ENCODE measurements at places on chromosomes 12 and 14.

- H3K4me1 ChIP-seq, result peaks cover 12% of the 10 kb centered on the region
- H3K27ac ChIP-seq, result no peak overlapping the region
- DNase-seq, result no peak
- H3K27me3 ChIP-seq, result peaks cover 78% of the 10 kb centered on the region
- H3K4me3 ChIP-seq, result peak overlapping the region; percentile 55
Measured at GRCh38 chr12:125186471-125187147, 121.4 kb downstream of the AACS start.

GRCh38 chr14:90597961-90598360 lies 201.1 kb downstream of the CALM1 start:
- no peak for DNase-seq
- peaks cover 8% of the 10 kb centered on the region for H3K27me3 ChIP-seq
- no peaks in the 10 kb centered on the region for H3K36me3 ChIP-seq
- no peaks in the 10 kb centered on the region for H3K4me1 ChIP-seq

DNA sequence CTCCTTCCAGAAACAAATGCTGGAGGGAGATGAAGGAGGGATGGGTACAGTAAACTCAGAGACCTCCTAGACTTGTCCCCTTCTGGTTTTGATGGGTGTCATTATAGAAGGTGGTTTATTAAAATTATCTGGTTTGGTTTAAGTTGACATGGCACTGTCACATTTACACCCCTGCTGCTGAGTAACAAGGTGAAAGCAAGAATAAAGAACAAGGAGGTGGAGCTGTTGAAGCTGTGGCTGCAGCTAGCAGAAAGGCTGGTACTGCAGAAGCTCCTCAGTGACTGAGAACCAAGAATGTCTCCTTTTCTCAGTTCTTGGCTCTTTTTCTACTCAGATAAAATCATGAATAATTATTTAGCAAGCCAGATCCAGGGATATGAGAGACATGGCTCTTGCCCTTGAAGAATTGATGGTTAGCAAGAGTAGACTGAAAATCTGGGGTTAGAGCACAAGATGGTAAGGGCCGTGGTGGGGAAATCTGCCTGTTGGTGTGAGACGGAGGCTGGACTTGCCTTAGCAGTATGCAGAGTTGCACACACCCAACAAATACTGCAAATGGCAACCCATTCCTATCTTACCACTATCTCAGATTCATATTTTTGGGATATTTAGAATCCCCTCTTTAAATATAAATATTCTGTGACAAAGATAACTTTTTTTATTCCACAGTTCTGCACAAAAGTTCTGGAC lies at the start of gene GZMH:
TSS of gene GZMH (minus strand) at position 31 of the 690 bp plus-strand sequence. CDS start 72 bp downstream, outside the sequence.
- peak within 1 kb of the TSS; percentile 79 for H3K4me3 ChIP-seq
- no peaks in the 10 kb centered on the region for H3K27me3 ChIP-seq
- H3K4me1 ChIP-seq, result peaks cover 88% of the 10 kb centered on the region
- no peaks in the 10 kb centered on the region for H3K36me3 ChIP-seq
- peak within 1 kb of the TSS; percentile 87 for H3K27ac ChIP-seq
- no peak for DNase-seq

GRCh38 chr14:34930591-34931091 lies 52.2 kb upstream of the SRP54 start:
- peak; percentile 17 for DNase-seq
- peaks cover 53% of the 10 kb centered on the region for H3K4me1 ChIP-seq
- no peaks in the 10 kb centered on the region for H3K36me3 ChIP-seq
- no peaks in the 10 kb centered on the region for H3K27me3 ChIP-seq
- peak overlapping the region; percentile 65 for H3K4me3 ChIP-seq

GRCh38 chr12:68924546-68924945 lies 8.4 kb downstream of the CPM start:
- no peak overlapping the region for H3K4me3 ChIP-seq
- no peaks in the 10 kb centered on the region for H3K27me3 ChIP-seq
- H3K27ac ChIP-seq, result no peak overlapping the region

DNA sequence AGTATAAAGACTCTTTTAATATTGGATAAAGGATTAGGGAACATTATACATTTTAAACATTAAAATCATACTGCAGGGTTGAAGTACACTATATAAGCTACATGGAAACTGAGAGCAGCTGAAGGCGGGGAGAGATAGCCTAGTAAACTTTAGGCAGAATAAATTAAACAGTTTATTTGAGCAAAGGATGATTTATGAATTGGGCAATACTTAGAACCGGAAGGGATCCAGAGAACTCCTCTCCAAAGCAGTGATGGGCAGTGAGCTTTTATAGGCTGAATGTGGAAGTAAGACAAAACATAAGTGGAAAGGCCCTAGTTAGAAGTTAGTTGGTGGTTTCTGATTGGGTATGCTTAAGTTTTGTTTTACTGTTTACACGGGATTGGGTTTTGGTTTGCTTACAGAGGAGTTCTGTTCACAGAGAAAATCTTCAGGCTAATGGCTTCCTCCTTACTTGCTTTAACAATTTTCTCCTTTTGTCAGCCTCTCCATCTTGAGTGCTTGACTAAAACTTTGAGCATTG lies 18.9 kb downstream of the LEMD3 start:
- H3K4me1 ChIP-seq, result peaks cover 57% of the 10 kb centered on the region
- H3K36me3 ChIP-seq, result peaks cover 2% of the 10 kb centered on the region
- no peak for DNase-seq
- no peaks in the 10 kb centered on the region for H3K27me3 ChIP-seq
- peak overlapping the region; percentile 77 for H3K27ac ChIP-seq

GRCh38 chr14:100640471-100641273 lies 53.5 kb upstream of the BEGAIN start:
- no peaks in the 10 kb centered on the region for H3K27me3 ChIP-seq
- H3K27ac ChIP-seq, result peak overlapping the region; percentile 78
- no peaks in the 10 kb centered on the region for H3K36me3 ChIP-seq
- DNase-seq, result peak; percentile 85

DNA sequence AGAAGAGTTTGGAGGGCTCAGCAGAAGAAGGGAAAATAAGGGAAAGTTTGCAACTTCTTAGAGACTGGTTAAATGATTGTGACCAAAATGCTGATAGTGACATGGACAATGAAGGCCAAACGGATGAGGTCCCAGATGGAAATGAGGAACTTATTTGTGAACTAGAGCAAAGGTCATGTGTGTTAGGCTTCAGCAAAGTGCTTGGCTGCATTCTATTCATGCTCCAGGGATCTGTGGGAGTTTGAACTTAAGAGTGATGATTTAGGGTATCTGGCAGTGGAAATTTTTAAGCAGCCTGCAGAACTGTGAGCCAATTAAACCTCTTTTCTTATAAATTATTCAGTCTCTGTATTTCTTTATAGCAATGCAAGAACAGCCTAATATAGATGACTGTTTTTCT lies 88.9 kb upstream of the ARHGAP5 start:
- no peak for DNase-seq
- peaks cover 2% of the 10 kb centered on the region for H3K36me3 ChIP-seq
- no peak overlapping the region for H3K4me3 ChIP-seq
- no peak overlapping the region for H3K27ac ChIP-seq
- no peaks in the 10 kb centered on the region for H3K4me1 ChIP-seq
- H3K27me3 ChIP-seq, result peaks cover 20% of the 10 kb centered on the region

DNA sequence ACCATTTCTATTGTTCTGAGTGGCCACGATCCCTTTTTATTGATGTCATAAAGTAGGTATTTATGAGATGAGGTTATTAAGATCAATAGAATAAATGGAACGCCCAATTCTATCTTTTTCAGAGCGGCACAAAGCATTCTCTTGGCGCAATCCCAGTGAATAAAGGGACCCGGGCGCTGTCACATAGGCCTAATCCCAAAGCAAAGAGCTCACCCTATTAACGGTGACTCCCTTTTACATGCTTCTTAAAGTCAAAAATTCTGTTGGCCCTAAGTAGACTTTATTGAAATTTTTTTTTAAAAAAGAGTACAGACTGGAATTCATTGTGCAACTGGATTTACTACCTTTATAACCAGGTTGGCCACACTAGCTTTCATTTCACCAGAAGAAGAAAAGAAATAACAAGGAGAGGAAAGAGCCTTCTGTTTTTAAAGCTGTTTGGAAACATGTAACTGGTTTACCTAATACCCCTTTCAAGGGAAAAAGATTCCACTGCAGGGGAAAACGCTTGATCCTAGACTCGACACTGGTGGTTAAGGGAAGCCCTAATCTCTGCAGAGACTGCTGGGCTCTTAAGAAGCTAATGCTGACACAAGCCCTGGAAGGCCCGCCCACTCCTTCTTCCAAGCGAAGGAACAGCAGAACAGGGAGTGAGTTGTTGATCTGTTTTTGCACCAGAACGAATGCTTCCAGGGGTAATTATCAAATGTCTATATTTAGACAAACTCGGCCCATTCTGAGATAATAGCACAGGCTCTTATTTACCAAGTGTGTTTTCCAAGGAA lies 381.2 kb downstream of the BCL11B start:
- H3K4me1 ChIP-seq, result no peaks in the 10 kb centered on the region
- no peak for DNase-seq
- H3K36me3 ChIP-seq, result no peaks in the 10 kb centered on the region

GRCh38 chr12:59149995-59150642 lies 229.8 kb upstream of the LRIG3 start:
- no peaks in the 10 kb centered on the region for H3K4me1 ChIP-seq
- H3K27ac ChIP-seq, result no peak overlapping the region
- no peaks in the 10 kb centered on the region for H3K27me3 ChIP-seq

- H3K36me3 ChIP-seq, result peaks cover 23% of the 10 kb centered on the region
- peak overlapping the region; percentile 91 for H3K4me3 ChIP-seq
- no peak overlapping the region for H3K27ac ChIP-seq
Measured at GRCh38 chr14:100239211-100239839, 381 bp downstream of the YY1 start.

- H3K36me3 ChIP-seq, result peaks cover 23% of the 10 kb centered on the region
- H3K27ac ChIP-seq, result no peak overlapping the region
- DNase-seq, result no peak
- H3K27me3 ChIP-seq, result no peaks in the 10 kb centered on the region
- peaks cover 2% of the 10 kb centered on the region for H3K4me1 ChIP-seq
- H3K4me3 ChIP-seq, result no peak overlapping the region
Measured at GRCh38 chr14:70340002-70340401, 19.5 kb downstream of the COX16 start.

DNA sequence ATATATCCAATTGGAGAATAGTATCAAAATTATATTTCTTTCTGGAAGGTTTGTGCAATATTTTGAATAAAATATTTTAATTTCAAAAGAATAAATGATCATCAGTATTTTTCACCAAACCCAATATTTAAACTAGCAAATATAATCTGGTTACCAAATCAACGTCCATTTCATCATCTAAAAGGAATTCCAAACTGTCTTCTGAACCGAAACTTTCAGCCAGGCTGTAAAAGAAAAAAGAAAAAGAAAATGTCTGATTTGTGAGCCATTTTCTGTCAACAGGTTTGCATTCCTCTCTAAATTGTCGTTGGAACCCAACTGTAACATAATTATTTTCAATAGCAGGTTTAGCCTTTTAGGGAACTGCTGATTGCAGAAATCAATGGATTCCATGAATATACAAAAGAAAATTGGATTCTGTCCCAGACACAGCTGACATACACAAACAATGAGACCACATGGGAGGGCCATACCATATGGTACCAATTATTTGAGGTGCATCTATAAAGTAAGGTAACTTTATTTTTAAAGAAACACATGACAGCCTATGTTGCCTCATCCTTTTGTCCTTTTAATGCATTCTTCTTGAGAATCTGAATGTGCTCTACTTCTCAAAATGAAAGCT lies 22.7 kb downstream of the SNRPF start:
- H3K4me3 ChIP-seq, result no peak overlapping the region
- no peaks in the 10 kb centered on the region for H3K27me3 ChIP-seq
- no peaks in the 10 kb centered on the region for H3K36me3 ChIP-seq
- H3K4me1 ChIP-seq, result no peaks in the 10 kb centered on the region
- DNase-seq, result no peak
- H3K27ac ChIP-seq, result no peak overlapping the region

DNA sequence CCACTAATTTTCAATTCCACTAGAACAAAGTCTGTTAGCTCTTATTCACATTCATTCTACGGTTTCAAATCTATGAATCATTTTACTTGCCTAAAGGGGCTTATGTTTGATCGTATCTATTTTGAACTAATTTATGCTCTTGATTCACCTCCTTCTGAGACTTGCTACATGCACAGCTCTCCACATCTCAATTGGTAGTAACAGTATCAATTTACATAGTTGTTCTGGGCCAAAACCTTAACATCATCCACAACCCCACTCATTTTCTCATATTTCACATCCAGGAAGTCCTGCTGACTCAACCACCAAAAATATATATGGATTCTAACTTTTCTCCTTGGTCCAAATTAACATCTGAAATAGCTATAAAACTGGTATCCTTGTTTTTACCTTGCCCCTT lies 208.6 kb downstream of the RASSF9 start:
- H3K4me1 ChIP-seq, result no peaks in the 10 kb centered on the region
- H3K4me3 ChIP-seq, result no peak overlapping the region
- no peaks in the 10 kb centered on the region for H3K27me3 ChIP-seq

DNA sequence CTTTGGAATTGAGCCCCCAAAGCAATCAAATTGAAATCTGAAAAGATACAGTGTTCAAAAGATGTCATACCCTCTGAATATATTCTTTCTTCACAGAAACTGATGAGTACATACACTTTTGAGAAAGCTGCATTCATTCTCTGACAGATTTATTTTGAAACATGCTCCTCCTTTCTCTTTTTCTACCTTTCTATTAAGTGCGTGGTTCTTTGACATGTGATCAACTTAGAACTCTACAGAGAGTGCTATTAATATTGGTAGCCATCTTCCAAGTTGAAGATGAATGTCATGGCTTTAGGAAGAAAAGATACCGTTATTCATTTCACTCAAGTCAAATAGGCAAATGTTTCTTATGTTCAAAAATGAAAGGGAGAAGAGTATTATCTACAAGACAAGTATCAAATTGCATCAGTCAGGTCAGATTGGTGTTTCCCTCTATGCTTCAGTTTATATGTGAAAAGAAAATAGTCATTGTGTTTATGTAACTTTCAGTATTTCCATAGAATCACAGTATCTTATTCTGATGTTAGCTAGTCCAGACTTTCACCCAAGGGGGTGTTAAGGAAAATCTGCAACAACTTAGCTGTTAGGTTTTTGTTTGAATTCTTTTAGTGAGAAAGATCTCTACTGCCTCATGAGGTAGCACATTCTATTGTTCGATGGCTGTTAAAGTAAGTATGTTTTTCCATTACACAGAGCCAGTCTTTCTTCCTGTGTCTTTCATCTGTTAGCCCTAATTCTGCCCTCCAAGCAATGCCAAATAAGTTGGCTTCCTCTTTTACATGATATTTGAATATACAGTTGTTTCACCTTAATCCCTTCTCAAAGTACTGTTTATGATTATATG lies 55.4 kb upstream of the GARIN2 start:
- peak overlapping the region; percentile 86 for H3K4me3 ChIP-seq
- no peak for DNase-seq
- peak overlapping the region; percentile 95 for H3K27ac ChIP-seq
- peaks cover 29% of the 10 kb centered on the region for H3K4me1 ChIP-seq
- no peaks in the 10 kb centered on the region for H3K27me3 ChIP-seq

- H3K4me1 ChIP-seq, result no peaks in the 10 kb centered on the region
- H3K27me3 ChIP-seq, result no peaks in the 10 kb centered on the region
- H3K27ac ChIP-seq, result no peak overlapping the region
- H3K36me3 ChIP-seq, result no peaks in the 10 kb centered on the region
Measured at GRCh38 chr14:30016002-30016401, 88.4 kb upstream of the PRKD1 start.
